Effector memory CD4-positive, alpha-beta T cell (primary cell): ENCODE measurements at places on chromosomes 7 and 10.

DNA sequence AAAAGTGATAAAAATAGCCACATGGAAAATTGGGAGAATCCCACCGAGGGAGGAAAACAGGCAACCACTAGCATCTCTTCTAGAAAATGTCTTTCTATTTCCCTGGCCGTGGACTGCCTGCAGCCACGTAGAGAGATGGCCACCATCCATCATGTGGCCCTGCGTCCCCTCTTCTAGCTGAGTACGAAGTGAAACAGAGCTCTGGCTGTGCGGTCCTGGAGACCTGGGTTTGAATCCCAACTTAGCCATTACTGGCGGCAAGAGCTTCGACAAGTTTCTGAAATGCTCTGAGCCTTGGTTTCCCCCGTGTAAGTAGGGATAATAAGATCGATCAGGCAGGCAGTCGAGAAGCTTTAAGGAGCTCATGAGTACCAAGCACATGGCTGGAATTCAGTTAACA is 32.9 kb downstream of the ZCCHC24 start:
- H3K36me3 ChIP-seq: no peaks in the 10 kb centered on the region
- no peaks in the 10 kb centered on the region for H3K27me3 ChIP-seq
- H3K27ac ChIP-seq: no peak overlapping the region

DNA sequence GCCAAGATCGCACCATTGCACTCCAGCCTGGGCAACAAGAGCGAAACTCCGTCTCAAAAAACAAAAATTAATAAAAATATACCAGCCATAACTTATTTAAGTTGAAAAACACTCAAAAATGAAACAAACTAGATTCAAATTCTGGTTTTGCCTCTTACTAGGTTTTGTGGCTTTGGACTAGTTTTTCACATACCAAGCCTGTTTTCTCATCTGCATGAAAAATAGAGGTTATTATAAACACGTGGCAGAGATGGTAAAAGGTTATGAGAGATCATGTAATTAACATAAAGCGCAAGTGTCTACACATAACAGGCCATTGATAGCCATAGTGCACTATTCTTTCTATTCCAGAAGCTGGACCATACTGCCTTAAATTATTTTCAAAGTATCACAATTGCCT is 35.5 kb upstream of the CABCOCO1 start:
- H3K4me1 ChIP-seq: no peaks in the 10 kb centered on the region
- no peak overlapping the region for H3K27ac ChIP-seq
- no peaks in the 10 kb centered on the region for H3K36me3 ChIP-seq
- DNase-seq: no peak
- no peak overlapping the region for H3K4me3 ChIP-seq

- DNase-seq: no peak
- H3K4me1 ChIP-seq: no peaks in the 10 kb centered on the region
- no peak overlapping the region for H3K4me3 ChIP-seq
- H3K27ac ChIP-seq: no peak overlapping the region
- H3K36me3 ChIP-seq: no peaks in the 10 kb centered on the region
Observed at GRCh38 chr7:7834761-7835160, 116.4 kb upstream of the RPA3 start.

DNA sequence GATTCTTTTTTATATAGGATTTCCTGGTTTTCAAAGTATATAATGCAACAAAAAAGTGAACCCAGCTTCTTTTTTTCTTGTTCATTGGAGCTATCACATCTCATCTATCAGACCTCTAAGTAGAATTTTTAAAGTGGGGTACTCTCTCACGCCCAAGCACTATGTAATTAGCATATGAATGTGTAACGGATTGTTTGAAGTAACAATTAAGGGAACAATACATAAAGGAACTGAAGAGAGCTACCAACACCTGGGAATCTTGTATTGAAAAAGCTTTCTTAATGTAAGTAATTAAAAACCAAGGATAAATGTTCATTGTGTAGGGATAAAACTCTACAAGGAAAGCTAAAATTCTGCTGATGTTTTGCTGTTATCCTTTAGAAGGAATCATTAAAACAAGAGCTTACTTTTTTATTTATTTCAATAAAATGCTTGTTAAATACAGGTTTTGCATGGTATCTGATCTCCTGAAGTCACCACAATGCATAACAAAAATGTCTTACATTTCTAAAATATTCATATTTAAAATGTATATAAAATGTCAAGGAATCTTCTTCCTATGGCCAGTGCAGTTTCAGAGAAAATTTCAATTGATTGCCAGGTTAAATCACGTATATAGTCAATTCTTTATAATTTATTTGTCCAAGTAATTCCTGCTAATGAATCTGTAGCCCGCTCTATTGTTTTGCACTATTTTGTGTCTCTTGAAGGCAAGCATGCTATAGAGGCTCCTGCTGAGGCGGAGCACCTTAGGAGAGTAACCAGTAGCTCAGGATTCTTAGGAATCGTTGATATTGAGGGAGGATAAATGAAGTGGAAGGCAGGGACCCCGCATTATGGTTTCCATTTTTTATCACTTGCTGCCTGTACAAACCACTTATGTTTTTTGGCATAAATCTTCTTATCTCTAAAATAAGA is 51.6 kb downstream of the PTPRZ1 start:
- no peaks in the 10 kb centered on the region for H3K36me3 ChIP-seq
- no peaks in the 10 kb centered on the region for H3K27me3 ChIP-seq
- no peaks in the 10 kb centered on the region for H3K4me1 ChIP-seq
- DNase-seq: no peak
- H3K27ac ChIP-seq: no peak overlapping the region
- H3K4me3 ChIP-seq: no peak overlapping the region

DNA sequence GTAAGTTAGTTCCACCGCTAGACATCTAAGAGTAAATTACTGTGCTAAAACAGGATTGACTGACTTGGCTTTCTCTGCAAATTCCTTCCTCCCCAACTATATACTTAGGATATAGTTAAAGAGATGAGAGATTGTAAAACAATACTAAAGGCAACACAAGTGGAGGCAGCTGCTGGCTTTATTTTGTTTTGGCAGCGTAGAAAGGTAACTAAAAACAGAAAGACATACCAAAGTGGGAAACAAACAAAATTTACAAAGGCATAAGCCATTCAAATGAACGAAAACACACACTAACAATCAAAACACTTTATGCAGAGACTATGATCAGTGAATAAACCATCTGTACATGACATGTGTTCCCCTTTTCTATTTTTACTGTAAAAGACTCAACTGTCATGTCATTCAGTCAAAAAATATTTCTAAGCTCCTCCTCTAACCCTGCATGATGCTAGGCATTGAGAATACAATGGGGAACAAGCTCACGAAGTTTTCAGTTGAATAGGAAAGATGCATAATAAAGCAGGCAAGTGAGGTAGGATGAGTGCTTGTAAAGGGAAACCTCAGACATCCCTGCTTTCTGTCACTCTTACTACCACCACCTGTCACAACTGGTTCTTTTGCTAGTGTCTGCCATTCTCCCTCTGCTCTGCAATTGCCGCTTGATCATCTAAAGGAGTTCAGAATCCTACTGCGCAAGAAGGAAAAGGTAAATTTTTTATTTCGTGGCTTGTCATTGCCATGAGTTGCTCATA is 64.2 kb upstream of the COL1A2 start:
- H3K4me3 ChIP-seq: no peak overlapping the region
- no peaks in the 10 kb centered on the region for H3K36me3 ChIP-seq
- DNase-seq: no peak
- no peaks in the 10 kb centered on the region for H3K27me3 ChIP-seq

- no peak overlapping the region for H3K4me3 ChIP-seq
- H3K27ac ChIP-seq: peak overlapping the region; percentile 55
- no peaks in the 10 kb centered on the region for H3K36me3 ChIP-seq
- no peaks in the 10 kb centered on the region for H3K27me3 ChIP-seq
- H3K4me1 ChIP-seq: peaks cover 37% of the 10 kb centered on the region
Observed at GRCh38 chr10:62183857-62184795, 84.5 kb downstream of the RTKN2 start.

GRCh38 chr10:33087152-33087551 is 129.1 kb upstream of the ITGB1 start:
- peaks cover 10% of the 10 kb centered on the region for H3K4me1 ChIP-seq
- H3K36me3 ChIP-seq: no peaks in the 10 kb centered on the region
- DNase-seq: no peak
- no peaks in the 10 kb centered on the region for H3K27me3 ChIP-seq

DNA sequence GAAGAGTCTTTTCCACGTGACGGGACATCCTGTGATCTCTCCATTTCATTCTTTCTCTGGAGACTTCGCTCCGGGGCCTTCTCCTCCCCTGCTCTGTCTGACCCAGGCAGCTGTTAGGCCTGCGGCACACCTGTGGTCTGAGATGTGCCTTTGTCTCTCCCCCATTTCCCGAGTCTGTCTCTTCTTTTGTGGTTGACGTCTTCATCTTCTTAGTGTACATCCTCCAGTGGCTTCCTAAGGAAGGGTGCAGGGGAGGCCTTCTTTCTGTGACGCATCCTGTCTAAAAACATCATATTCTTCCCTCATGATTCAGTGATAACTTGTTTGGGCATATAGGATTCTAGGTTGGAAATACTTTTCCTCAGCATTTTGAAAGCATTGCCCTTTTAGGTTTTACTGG is 17.2 kb upstream of the ATP6V0E2 start:
- H3K27ac ChIP-seq: no peak overlapping the region
- H3K27me3 ChIP-seq: no peaks in the 10 kb centered on the region
- H3K4me1 ChIP-seq: peaks cover 28% of the 10 kb centered on the region
- H3K36me3 ChIP-seq: peaks cover 19% of the 10 kb centered on the region

- H3K27ac ChIP-seq: no peak overlapping the region
- H3K27me3 ChIP-seq: no peaks in the 10 kb centered on the region
- H3K4me3 ChIP-seq: no peak overlapping the region
- no peak for DNase-seq
- no peaks in the 10 kb centered on the region for H3K36me3 ChIP-seq
- peaks cover 15% of the 10 kb centered on the region for H3K4me1 ChIP-seq
Observed at GRCh38 chr10:8369666-8370065, 315.2 kb downstream of the GATA3 start.

- no peak overlapping the region for H3K27ac ChIP-seq
- H3K4me1 ChIP-seq: no peaks in the 10 kb centered on the region
- no peaks in the 10 kb centered on the region for H3K36me3 ChIP-seq
- H3K27me3 ChIP-seq: no peaks in the 10 kb centered on the region
Observed at GRCh38 chr7:133054162-133054840, 27.6 kb downstream of the CHCHD3 start.
